ENCODE measurements at places on chromosomes 2 and 18.
A peak's percentile ranks its signal among the peaks of the same experiment; 100 is the strongest.

DNA sequence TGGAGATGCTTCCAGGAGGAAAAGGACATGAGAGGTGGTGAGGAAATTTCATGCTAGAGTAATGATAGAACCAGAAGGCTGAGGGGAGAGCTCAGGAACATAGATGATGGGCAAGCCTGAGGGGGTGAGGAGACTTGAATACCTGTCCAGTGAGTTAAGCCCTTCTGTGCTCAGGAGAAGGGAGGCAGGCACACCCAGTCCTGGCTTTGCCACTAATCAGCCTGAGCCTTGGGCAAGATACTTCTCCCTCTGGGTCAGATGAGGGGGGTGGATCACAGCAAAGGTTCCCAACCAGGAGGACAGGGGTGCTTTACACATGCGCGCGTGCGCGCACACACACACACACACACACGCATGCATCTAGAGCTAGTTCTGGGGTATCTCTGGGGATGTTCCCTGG lies 151.6 kb upstream of the MSH6 start:
- H3K27ac ChIP-seq, result no peak overlapping the region
- H3K4me1 ChIP-seq, result no peaks in the 10 kb centered on the region
- no peaks in the 10 kb centered on the region for H3K27me3 ChIP-seq
- H3K36me3 ChIP-seq, result no peaks in the 10 kb centered on the region
- no peak overlapping the region for H3K4me3 ChIP-seq

DNA sequence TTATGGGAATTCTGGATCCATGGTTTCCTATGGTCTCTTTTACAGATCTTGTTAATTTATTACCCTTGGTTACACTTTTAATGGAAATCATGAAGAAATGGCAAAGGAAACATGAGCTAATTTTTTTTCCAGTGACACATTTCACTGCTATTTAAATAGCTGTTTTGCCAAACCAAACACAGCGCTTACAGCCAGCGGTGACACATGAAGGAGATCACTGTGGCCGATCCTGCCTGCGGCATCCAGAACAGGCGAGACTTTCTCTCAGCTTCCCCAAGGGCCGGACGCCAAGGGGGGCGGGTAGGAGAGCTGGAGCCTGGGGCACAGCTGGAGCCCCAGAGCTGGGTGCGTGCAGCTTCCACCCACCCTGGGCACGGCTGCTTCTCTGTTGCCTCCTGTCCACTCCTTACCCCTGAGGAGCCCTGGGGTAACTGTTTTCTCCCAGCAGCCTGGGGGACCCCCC lies 81.4 kb upstream of the PKDCC start:
- H3K27ac ChIP-seq, result peak overlapping the region; percentile 53
- no peak overlapping the region for H3K4me3 ChIP-seq
- H3K36me3 ChIP-seq, result no peaks in the 10 kb centered on the region
- DNase-seq, result peak; percentile 29
- no peaks in the 10 kb centered on the region for H3K27me3 ChIP-seq
- peaks cover 49% of the 10 kb centered on the region for H3K4me1 ChIP-seq

- H3K4me3 ChIP-seq, result no peak overlapping the region
- DNase-seq, result no peak
- H3K4me1 ChIP-seq, result peaks cover 5% of the 10 kb centered on the region
- peaks cover 95% of the 10 kb centered on the region for H3K36me3 ChIP-seq
Measured at GRCh38 chr2:201136889-201137321, 20.9 kb downstream of the CFLAR start.

GRCh38 chr2:234741976-234742375 lies 209.8 kb upstream of the SH3BP4 start:
- H3K36me3 ChIP-seq, result no peaks in the 10 kb centered on the region
- DNase-seq, result no peak
- no peak overlapping the region for H3K27ac ChIP-seq
- H3K27me3 ChIP-seq, result no peaks in the 10 kb centered on the region
- H3K4me1 ChIP-seq, result no peaks in the 10 kb centered on the region

Measured in Peyer's patch (tissue), 4 donors.